Renal pelvis (tissue), 12 donors: ENCODE measurements at places on chromosomes 16 and 17. TPM values are rescaled to one million over a fixed set of nuclear protein-coding genes. Genes with fewer than 3 reads are reported as not detected.

The CACNB1 gene
- 15.9 TPM for polyA plus RNA-seq

The BICDL2 gene
- polyA plus RNA-seq = 2.5 TPM

The KRTAP1-1 gene
- polyA plus RNA-seq = not detected

The CSNK2A2 gene
- 62.4 TPM for polyA plus RNA-seq

The KAT2A gene
- polyA plus RNA-seq = 71.1 TPM

The NTN1 gene
- polyA plus RNA-seq = 0.90 TPM

The C1QTNF8 gene
- polyA plus RNA-seq = 0.06 TPM

The ULK2 gene
- 33.1 TPM for polyA plus RNA-seq
